ENCODE measurements at places on chromosomes 12 and 14. TPM values are rescaled to one million over a fixed set of nuclear protein-coding genes. Genes with fewer than 3 reads are reported as not detected.

GRCh38 chr12:29314416-29314815 is 66.6 kb downstream of the ERGIC2 start:
- H3K36me3 ChIP-seq = no peaks in the 10 kb centered on the region
- no peaks in the 10 kb centered on the region for H3K4me1 ChIP-seq
- DNase-seq = no peak
- no peaks in the 10 kb centered on the region for H3K27me3 ChIP-seq

GRCh38 chr14:57168138-57168679 is 100.5 kb downstream of the EXOC5 start:
- H3K4me3 ChIP-seq = no peak overlapping the region
- H3K27me3 ChIP-seq = no peaks in the 10 kb centered on the region
- no peaks in the 10 kb centered on the region for H3K4me1 ChIP-seq
- no peak overlapping the region for H3K27ac ChIP-seq
- no peak for DNase-seq

DNA sequence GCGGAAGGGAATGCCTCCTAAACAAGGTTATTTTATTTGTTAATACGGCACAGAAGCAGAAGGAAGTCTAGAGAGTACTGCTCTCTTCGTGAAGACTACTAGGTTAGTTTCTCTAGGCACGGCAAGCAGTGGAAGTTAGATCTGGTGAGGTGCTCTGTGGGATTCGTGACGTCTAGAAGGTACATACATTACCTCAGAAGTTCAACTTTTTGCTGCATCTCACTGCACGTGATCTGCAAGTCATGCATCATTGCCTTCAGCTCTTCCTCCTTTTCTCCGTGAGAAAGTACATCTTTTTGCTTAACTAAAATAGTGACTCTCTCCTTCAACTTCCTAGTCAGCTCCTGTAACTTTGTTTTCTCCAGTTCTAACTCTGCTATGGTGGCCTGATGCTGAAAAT is 74.7 kb downstream of the NIN start:
- peak overlapping the region; percentile 31 for H3K27ac ChIP-seq
- no peak for DNase-seq
- H3K4me3 ChIP-seq = no peak overlapping the region
- no peaks in the 10 kb centered on the region for H3K27me3 ChIP-seq
- H3K4me1 ChIP-seq = no peaks in the 10 kb centered on the region

DNA sequence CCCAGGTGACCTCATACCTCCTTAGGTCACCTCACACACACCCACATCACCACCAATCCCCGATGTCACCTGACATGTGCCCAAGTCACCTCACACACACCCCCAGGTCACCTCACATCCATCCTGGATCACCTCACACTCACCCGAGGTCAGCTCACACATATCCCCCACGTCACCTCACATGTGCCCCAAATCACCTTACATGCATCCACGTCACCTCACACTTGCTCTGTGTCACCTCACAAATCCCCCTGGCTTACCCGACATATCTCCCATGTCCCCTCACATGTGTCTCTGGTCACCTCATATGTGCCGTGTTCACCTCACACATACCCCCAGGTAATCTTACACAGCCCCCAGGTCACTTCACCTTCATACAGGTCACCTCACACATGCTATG is 864.6 kb downstream of the TMEM121 start:
- H3K4me3 ChIP-seq = no peak overlapping the region
- no peaks in the 10 kb centered on the region for H3K36me3 ChIP-seq
- H3K27ac ChIP-seq = no peak overlapping the region
- H3K4me1 ChIP-seq = no peaks in the 10 kb centered on the region
- H3K27me3 ChIP-seq = no peaks in the 10 kb centered on the region
- no peak for DNase-seq

DNA sequence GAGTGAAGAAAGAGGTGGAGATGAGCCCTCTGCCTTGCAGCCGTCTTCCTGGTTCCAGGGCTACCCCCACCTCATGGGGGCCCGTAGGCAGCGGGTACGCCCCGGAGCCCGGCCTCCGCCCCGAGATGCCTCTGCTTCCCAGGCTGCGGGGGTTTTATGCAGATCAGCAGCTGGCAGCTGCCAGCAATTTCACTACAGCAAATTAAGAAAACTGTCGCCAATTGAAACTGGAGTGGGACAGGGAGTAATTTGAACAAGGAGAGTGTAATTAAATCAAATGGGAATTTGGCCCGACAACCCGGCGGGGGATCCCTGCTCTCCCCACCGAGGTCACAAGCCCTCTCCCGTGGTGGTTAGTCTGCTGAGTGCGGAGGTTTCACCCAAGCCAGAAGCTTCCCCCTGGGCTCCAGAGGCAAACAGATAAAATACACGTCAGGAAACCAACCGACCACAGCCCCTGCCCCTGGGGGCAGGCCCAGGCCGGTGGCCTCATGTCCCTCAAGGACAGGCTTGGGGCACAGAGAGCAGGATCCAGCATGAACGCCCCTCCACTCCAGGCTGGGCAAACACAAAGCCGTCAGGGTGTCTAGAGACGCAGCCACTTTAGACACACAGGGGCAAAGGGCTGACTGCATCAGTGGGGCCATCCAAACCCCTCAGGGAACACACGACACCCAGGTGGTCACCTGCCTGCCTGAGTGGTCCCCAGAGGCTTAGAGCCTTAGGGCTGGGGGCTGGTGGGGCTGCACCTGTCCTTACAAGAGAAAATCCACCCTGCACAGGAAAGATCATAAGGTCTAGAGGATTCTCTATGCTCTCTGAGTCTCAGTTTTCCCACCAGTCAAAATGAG is 53.8 kb downstream of the TESC start:
- DNase-seq = no peak
- peaks cover 8% of the 10 kb centered on the region for H3K4me1 ChIP-seq
- no peaks in the 10 kb centered on the region for H3K36me3 ChIP-seq
- no peak overlapping the region for H3K4me3 ChIP-seq
- H3K27ac ChIP-seq = peak overlapping the region; percentile 36

DNA sequence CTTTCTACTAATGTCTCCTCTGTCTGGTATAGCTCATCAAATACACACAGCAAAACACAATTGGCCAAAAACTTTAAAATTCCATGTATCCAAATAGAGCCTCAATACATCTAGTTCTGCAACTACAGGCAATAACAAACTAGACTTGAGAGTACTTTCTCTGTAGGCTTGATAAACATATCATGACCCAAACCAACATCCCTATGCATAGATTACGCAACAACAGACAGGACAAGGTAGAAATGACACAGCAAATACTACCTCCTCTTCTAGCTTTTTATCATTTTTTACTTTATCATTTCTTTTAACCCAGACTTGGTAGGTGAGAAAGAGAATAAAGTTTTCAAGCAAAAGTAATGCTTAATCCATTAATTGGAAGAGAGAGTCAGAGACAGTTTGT is 41.8 kb downstream of the EML5 start:
- H3K36me3 ChIP-seq = no peaks in the 10 kb centered on the region
- no peak for DNase-seq
- no peak overlapping the region for H3K4me3 ChIP-seq
- no peaks in the 10 kb centered on the region for H3K27me3 ChIP-seq

DNA sequence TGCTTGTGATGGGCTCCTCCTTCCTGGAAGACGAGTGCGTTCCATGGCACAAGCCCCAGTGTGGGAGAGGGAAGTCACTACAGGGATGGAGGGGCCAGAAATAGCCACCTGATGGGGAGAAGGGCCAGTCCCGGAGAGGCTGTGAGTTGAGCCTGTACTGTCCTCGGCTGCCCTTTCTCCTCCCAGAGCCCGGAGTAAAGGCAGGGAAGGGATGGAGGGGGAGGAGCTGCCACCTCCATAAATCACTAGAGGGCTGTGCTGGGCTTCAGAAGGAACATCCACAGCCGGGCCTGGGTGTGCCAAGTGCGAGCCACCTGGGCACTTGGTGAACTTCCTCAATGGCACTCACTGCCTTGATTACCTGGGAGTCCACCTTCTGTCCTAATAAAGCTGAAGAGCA is 110.1 kb downstream of the RBM19 start:
- no peaks in the 10 kb centered on the region for H3K27me3 ChIP-seq
- H3K4me3 ChIP-seq = no peak overlapping the region
- no peaks in the 10 kb centered on the region for H3K4me1 ChIP-seq
- peaks cover 5% of the 10 kb centered on the region for H3K36me3 ChIP-seq
- H3K27ac ChIP-seq = no peak overlapping the region

GRCh38 chr14:34682787-34683321 is 31.5 kb downstream of the CFL2 start:
- H3K36me3 ChIP-seq = no peaks in the 10 kb centered on the region
- H3K27me3 ChIP-seq = no peaks in the 10 kb centered on the region
- DNase-seq = no peak
- H3K4me3 ChIP-seq = no peak overlapping the region
- no peak overlapping the region for H3K27ac ChIP-seq

DNA sequence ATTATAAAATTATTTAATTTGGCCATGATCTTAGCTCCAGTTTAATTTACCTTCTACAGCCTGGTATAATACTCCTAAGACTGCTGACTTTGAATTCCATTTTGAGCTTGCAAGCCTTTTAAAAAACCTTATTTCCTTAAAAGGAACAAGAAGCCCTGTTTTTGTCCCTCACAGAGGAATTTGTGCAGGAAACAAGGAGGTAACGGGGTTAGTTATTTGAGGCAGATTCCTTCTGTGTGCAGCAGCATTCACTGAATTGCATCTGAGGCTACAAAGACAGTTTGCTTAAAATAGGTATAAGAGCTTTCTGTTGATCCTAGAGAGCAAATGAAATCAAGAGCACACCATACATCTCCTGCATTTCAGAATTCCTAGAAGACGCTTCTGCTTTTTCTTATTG is 403.3 kb upstream of the PRICKLE1 start:
- no peak overlapping the region for H3K4me3 ChIP-seq
- H3K36me3 ChIP-seq = no peaks in the 10 kb centered on the region
- no peak overlapping the region for H3K27ac ChIP-seq
- no peaks in the 10 kb centered on the region for H3K27me3 ChIP-seq

GRCh38 chr12:58420503-58420902 is 479.1 kb downstream of the ATP23 start:
- no peak overlapping the region for H3K27ac ChIP-seq
- H3K4me1 ChIP-seq = peaks cover 2% of the 10 kb centered on the region
- no peak for DNase-seq

DNA sequence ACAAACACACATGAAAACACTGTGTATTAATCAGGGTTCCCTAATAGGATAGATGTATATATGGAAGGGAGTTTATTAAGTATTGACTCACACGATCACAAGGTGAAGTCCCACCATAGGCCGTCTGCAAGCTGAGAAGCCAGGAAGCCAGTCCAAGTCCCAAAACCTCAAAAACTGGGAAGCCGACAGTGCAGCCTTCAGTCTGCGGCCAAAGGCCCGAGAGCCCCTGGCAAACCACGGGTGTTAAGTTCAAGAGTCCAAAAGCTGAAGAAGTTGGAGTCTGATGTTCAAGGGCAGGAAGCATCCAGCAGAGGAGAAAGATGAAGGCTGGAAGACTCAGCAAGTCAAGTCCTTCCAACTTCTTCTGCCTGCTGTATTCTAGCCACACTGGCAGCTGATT is 1085.0 kb upstream of the TMEM132C start:
- H3K4me1 ChIP-seq = no peaks in the 10 kb centered on the region
- no peaks in the 10 kb centered on the region for H3K27me3 ChIP-seq
- no peak overlapping the region for H3K4me3 ChIP-seq
- H3K27ac ChIP-seq = no peak overlapping the region
- no peaks in the 10 kb centered on the region for H3K36me3 ChIP-seq
- DNase-seq = no peak

DNA sequence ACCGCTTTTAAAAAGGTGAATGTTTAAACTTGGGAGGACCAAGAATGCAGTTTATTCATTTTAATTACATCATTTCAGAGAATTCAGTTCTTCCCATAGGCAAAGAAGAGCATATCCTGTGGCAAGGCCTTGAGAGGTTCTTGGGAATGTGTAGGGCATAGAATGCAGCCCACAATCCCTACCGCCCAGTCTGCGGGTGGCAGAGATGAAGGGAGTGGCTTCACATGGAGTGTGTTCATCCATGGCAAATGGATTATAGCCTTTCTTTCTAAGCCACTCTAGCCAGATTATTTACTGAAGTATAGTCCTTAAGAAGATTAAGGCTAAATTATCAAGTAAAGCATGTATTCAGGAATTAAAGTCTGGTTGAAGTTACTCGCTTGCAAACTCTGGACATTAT is 97.4 kb downstream of the TSPAN8 start:
- DNase-seq = no peak
- no peak overlapping the region for H3K27ac ChIP-seq
- H3K36me3 ChIP-seq = no peaks in the 10 kb centered on the region
- no peak overlapping the region for H3K4me3 ChIP-seq
- H3K27me3 ChIP-seq = no peaks in the 10 kb centered on the region
- H3K4me1 ChIP-seq = no peaks in the 10 kb centered on the region

DNA sequence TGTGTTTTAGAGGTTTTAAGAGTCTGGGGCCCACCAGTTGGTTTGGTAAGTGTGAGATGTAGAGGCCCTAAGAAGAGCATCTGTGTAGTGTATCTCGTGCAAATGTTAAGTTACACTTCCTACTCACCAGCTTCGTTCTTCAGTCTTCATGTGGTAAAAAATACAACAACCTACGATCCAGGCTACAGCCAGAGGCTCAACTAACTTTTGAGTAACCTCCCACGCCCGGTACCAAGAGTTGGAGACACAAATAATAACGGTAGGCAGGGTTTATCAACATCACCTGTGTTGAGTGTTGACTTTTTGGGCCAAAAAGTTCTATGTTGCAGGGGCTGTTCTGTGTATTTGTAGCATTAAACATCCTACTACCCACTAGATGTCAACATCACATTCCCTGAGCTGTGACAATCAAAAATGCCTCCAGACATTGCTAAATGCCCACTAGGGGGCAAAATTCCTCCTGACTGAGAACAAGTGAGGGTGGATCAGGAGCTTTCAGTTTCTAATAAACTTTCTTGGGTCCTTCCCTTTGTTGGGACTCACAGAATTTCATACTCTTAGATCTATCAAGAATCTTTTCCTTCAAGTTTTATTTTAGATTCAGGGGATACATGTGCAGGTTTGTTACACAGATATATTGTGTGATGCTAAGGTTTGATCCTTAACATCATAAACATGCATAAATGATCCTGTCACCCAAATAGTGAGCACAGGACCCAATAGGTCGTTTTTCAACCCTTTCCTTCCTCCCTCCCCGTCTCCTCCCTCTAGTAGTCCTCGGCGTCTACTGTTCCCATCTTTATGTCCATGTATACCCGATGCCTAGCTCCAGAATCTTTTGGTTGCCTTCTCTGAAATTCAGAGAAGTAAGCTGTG is 94.7 kb downstream of the SLC2A13 start:
- H3K27me3 ChIP-seq = no peaks in the 10 kb centered on the region
- no peaks in the 10 kb centered on the region for H3K36me3 ChIP-seq
- peaks cover 3% of the 10 kb centered on the region for H3K4me1 ChIP-seq
- H3K27ac ChIP-seq = no peak overlapping the region
- no peak for DNase-seq

Gene FAM181A
- total RNA-seq = 13.4 TPM

Gene PRORP
- total RNA-seq = 33.5 TPM

Gene ANG
- total RNA-seq = 46.1 TPM

Gene NAB2
- total RNA-seq = 64.9 TPM

Gene CCDC184
- total RNA-seq = 1.0 TPM

Gene NUDT14
- total RNA-seq = 57.6 TPM

Gene SLC38A1
- total RNA-seq = 54.4 TPM

Gene LTBP2
- 36.0 TPM for total RNA-seq

Gene ANKRD33
- total RNA-seq = not detected

Gene NDUFA12
- 74.2 TPM for total RNA-seq

Gene OGFOD2
- 44.0 TPM for total RNA-seq

All from upper lobe of left lung (tissue), 6 donors.